Endothelial cell of umbilical vein (primary cell): ENCODE measurements at places on chromosomes 12 and 14. TPM values are rescaled to one million over a fixed set of nuclear protein-coding genes. Genes with fewer than 3 reads are reported as not detected.

Gene CELA1
- not detected in 2 replicates for total RNA-seq

Gene KRT2
- not detected in 2 replicates for total RNA-seq

Gene POTEM
- not detected in 2 replicates for total RNA-seq

Gene FSCB
- not detected in 2 replicates for total RNA-seq

Gene TMEM229B
- 0.28 TPM in 1 of 2 replicates, not detected in the other for total RNA-seq

Gene ETFBKMT
- total RNA-seq = 2.4 and 3.1 TPM in 2 replicates

Gene GSC
- not detected in 2 replicates for total RNA-seq

- H3K4me1 ChIP-seq = peaks cover 19% of the 10 kb centered on the region
- no peak overlapping the region for H3K4me3 ChIP-seq
- H3K36me3 ChIP-seq = no peaks in the 10 kb centered on the region
Observed at GRCh38 chr12:93080994-93081809, 152.1 kb upstream of the EEA1 start.

DNA sequence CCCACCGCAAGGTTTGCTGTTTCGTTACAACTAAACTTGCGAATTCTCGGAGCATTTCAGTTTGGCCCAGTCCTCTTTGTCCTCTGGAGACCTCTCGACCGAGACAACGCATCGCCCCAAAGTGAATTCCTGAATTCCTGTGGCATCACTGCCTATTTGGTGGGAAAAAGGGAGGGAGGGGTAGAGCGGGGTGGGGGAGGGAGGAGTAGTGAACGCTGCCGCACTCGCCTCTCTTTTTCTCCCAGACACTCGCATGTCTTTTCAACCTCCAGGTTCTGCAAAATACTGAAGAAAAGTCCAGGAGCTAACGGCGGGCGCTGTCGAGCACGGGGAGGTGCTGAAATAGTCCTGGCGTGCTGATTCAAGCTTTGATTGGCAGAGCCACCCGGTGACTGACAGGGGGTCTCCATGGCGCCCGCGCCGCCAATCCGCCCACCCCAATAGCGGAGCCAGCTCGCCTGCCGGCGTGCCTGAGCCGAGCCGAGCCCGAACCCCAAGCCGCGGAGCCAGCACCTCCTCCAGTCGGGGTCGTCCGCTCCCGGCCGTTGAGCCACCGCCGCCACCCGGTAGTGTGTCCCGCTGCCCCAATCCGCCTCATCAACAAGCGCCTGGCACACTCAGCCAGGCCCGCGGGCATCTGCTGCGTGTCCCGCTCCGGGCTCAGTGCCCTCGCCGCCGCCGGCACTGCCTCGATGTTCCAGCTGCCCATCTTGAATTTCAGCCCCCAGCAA is at the start of gene SIX6:
SIX6 (plus strand) TSS at position 440 of the 731 bp plus-strand sequence; CDS start at position 693, 253 bp downstream.
- no peak within 1 kb of the TSS for H3K27ac ChIP-seq
- H3K4me3 ChIP-seq = no peak within 1 kb of the TSS
- H3K4me1 ChIP-seq = no peaks in the 10 kb centered on the region
- peaks cover 84% of the 10 kb centered on the region for H3K27me3 ChIP-seq
- no peaks in the 10 kb centered on the region for H3K36me3 ChIP-seq
- DNase-seq = peak; percentile 33

GRCh38 chr12:1201886-1202285 is 210.9 kb downstream of the ERC1 start:
- H3K4me1 ChIP-seq = peaks cover 36% of the 10 kb centered on the region
- no peak overlapping the region for H3K4me3 ChIP-seq
- no peaks in the 10 kb centered on the region for H3K36me3 ChIP-seq
- no peaks in the 10 kb centered on the region for H3K27me3 ChIP-seq
- peak; percentile 24 for DNase-seq
- no peak overlapping the region for H3K27ac ChIP-seq

DNA sequence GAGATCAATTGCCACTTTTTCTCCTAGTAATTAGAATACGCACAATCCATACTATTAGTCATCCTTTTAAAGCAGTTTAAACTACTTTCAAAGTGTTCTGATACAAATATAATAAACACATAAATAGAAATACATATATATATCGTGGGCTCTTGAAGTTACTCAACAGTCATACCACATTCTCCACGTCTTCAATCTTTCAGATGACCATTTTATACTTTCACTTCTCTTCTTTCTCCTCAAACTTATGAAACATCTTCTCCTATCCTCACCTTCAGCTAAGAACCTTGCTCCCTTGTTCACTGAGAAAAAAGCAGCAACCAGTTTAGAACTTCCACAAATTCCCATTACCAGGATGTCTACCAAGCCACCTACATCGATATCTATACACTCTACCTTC is 19.2 kb downstream of the CEP290 start:
- DNase-seq = no peak
- no peak overlapping the region for H3K27ac ChIP-seq
- H3K36me3 ChIP-seq = no peaks in the 10 kb centered on the region

- no peak overlapping the region for H3K27ac ChIP-seq
- no peak for DNase-seq
- H3K36me3 ChIP-seq = no peaks in the 10 kb centered on the region
- no peak overlapping the region for H3K4me3 ChIP-seq
- H3K27me3 ChIP-seq = no peaks in the 10 kb centered on the region
- H3K4me1 ChIP-seq = no peaks in the 10 kb centered on the region
Observed at GRCh38 chr12:25585662-25586061, 32.6 kb upstream of the LMNTD1 start.

DNA sequence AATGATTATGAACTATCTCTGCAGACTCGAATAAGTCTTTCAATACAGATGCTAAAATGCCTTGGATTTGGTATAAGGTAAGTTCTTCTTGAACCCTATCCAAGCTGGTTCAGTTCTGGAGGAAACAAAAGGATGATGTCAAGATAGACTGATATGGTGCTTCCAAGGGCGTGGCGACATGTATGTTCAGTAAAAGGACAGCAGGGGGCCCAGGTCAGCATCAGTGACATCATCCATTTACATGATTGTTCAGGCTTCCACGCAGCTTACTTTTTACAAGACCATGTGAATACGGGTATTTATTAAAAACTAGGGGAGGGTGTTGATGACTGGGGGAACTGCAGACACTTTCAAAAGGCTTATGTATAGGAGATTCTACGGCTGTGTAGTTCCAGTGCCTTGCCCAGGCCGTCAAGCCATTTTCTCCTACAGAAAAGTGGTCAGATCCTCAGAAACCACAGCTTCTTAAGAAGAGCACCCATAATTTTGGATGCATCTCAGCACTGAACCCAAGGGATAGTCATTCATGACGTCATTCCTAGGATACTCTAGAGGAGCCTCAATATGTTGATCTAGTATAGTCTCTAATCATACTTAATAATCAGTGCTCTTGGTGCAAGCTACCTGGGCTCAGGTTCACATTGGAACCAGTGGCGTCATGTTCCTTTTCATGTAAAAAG is 527.7 kb downstream of the FUT8 start:
- no peaks in the 10 kb centered on the region for H3K36me3 ChIP-seq
- H3K4me1 ChIP-seq = no peaks in the 10 kb centered on the region

DNA sequence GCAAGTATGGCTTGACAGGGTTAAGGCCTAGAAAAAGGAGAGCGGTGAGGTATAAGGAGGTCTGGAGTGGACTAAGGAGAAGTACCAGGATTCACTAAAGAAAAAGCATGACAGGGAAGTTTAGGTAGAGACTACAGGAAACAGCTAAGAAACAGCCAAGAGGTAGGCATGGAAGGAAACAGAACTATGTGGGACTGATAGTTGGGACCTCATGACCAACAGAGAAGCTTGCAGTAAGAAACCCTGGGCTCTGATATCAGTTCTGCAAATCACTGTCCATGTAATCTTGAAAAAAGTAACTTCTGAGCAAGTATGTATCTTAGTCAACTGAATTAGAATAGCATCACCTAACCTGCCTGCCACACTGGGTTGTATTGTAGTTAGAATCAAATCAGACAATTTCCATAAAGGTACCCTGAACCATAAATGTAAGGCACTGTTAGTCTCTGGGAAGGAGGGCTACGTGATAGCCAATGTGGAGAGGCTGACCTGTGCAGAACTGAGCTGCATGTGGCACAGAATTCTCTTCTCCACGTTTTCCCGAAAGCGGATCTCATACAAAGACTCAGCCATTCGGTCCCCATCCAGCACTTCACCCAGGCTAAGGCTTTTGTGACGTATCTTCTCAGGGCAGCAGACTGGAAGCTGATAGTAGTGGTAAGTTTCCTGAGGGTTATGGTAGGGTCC is 912 bp downstream of the TM9SF1 start:
- no peak for DNase-seq
- H3K4me3 ChIP-seq = peak overlapping the region; percentile 82
- peaks cover 16% of the 10 kb centered on the region for H3K4me1 ChIP-seq
- no peak overlapping the region for H3K27ac ChIP-seq
- H3K27me3 ChIP-seq = no peaks in the 10 kb centered on the region
- peaks cover 5% of the 10 kb centered on the region for H3K36me3 ChIP-seq

DNA sequence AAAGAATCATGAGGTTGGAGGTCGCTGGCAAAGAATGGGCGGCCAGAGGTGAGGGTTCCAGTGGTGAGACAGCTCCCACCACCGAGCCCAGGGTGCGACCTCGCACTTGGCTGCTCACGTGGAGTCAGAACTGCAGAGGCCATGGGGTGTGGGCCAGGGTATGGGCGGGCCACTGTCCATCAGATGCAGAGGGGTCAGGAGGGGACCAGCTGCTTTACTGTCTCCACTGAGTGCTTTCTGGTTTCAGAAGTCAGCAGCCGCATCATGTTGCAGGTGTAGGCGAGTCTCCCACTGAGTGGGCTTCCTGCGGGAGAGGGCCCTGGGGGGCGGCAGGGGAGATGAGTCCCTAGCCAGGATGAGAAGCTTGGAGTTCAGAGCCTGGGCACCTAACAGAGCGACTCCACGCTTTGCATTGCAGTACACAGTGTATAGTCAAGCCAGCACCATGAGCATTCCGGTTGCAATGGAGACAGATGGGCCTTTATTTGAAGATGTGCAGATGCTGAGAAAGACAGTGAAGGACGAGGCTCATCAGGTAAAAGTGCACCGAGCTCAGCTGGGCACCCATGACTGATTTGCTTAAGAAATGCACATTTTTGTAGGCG is 46.9 kb upstream of the DYNC1H1 start:
- DNase-seq = no peak
- H3K27me3 ChIP-seq = no peaks in the 10 kb centered on the region
- H3K27ac ChIP-seq = no peak overlapping the region
- H3K4me1 ChIP-seq = no peaks in the 10 kb centered on the region

GRCh38 chr14:54944737-54945391 is 42.2 kb upstream of the GCH1 start:
- H3K36me3 ChIP-seq = peaks cover 2% of the 10 kb centered on the region
- no peaks in the 10 kb centered on the region for H3K4me1 ChIP-seq
- H3K4me3 ChIP-seq = no peak overlapping the region
- H3K27me3 ChIP-seq = no peaks in the 10 kb centered on the region
- H3K27ac ChIP-seq = no peak overlapping the region

- H3K4me1 ChIP-seq = no peaks in the 10 kb centered on the region
- H3K27me3 ChIP-seq = no peaks in the 10 kb centered on the region
- no peak overlapping the region for H3K4me3 ChIP-seq
- no peak overlapping the region for H3K27ac ChIP-seq
Observed at GRCh38 chr14:24064856-24065255, 6.5 kb upstream of the CPNE6 start.

DNA sequence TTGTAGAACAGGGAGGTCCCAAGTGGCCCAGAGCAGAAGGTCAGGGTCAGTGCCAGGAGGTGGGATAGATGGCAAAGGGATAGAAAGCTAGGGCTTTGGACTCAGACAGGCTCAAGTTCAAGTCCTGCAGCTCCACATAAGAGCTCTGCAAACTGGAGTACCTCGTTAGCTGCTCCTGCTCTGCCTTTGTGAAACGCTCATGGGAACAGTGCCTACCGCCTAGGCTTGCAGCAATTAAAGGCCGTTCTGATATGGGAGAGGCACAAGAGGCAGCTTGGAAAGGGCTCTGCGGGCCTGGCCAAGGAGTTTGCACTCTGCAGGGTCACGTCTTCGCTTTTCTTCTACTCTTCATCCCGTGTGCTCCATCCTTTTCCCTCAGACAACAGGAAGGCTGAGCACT is 54.1 kb downstream of the MAP1LC3B2 start:
- DNase-seq = no peak
- H3K4me1 ChIP-seq = peaks cover 2% of the 10 kb centered on the region
- no peaks in the 10 kb centered on the region for H3K27me3 ChIP-seq
- H3K36me3 ChIP-seq = no peaks in the 10 kb centered on the region
- H3K4me3 ChIP-seq = no peak overlapping the region
- no peak overlapping the region for H3K27ac ChIP-seq

GRCh38 chr12:68403711-68404110 is 71.5 kb upstream of the MDM1 start:
- no peaks in the 10 kb centered on the region for H3K36me3 ChIP-seq
- no peak for DNase-seq
- no peak overlapping the region for H3K27ac ChIP-seq
- H3K4me3 ChIP-seq = no peak overlapping the region
- no peaks in the 10 kb centered on the region for H3K27me3 ChIP-seq

GRCh38 chr12:119375883-119376190 is 41.3 kb downstream of the CCDC60 start:
- no peak overlapping the region for H3K27ac ChIP-seq

DNA sequence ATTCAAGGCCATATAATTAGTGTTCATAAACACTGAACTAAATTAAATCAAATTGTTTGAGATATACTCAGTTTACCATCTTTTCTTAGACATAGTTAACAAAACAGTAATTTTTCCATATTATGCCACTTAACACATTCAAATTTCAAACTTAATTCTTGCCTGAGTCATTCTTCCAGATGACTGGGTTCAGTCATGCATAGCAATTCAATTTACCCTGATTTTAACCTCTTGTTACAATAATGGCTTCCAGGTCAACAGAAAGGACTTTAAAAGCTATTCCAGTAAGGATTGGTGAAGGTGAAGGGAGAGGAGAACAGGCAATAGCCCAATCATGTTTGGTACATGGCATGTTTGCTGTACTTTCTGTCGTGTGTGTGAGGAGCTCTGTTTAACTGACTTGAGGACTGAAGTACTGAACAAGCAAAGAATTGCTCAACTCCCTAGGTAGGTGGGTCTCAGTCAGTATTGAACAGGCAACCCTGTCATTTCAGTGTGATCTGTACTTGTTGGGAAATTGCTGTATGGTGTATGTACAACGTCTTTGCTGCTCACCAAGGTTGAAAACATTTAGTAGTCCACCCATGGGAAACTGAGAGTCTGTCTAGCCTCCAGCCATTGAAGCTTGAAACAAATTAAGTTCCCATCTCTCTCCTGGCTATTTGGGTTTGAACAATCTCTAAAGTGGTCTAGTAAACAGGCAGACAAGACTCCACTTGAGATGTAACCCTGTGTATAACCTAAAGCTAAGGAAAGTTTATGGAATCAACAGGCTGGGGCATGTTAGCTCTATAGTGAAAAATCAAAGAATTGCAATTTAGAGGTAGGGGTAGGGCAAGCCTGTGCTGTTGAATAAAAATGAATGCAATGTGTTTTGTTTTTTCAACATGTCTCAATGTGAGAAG is 327.2 kb downstream of the BTG1 start:
- H3K4me1 ChIP-seq = no peaks in the 10 kb centered on the region
- no peak overlapping the region for H3K4me3 ChIP-seq
- H3K36me3 ChIP-seq = no peaks in the 10 kb centered on the region
- DNase-seq = no peak
- H3K27me3 ChIP-seq = no peaks in the 10 kb centered on the region

GRCh38 chr12:59317598-59317997 is 278.2 kb upstream of the SLC16A7 start:
- no peaks in the 10 kb centered on the region for H3K36me3 ChIP-seq
- no peak overlapping the region for H3K27ac ChIP-seq
- no peaks in the 10 kb centered on the region for H3K4me1 ChIP-seq
- no peak overlapping the region for H3K4me3 ChIP-seq
- DNase-seq = no peak

- peaks cover 5% of the 10 kb centered on the region for H3K4me1 ChIP-seq
- H3K36me3 ChIP-seq = no peaks in the 10 kb centered on the region
- no peak overlapping the region for H3K4me3 ChIP-seq
- no peaks in the 10 kb centered on the region for H3K27me3 ChIP-seq
- no peak overlapping the region for H3K27ac ChIP-seq
Observed at GRCh38 chr14:52054678-52055077, 14.2 kb downstream of the NID2 start.
